Activated CD4-positive, CD25-positive, alpha-beta regulatory T cell (primary cell): ENCODE measurements at places on chromosomes 16 and 17.

DNA sequence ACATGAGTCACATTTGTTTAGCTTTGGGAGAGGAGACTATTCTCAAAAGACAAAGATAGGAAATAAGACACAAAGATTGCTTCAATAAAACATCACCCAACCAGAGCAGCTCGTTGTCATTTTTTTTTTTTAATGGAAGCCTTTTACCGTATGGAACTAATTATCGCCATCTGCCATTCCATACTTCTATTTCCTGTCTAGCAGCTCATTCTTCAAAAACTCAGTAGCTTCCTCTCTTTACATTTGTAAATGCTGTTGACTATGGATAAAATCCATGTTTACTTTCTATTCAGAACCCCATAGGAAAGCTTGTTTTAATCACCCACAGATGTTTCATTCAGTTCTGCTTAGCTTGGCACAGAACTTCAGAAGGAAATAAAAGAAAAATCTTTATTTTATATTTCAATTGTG lies 110.0 kb upstream of the PSMD7 start:
- DNase-seq = no peak

GRCh38 chr17:2862197-2862596 lies 66.0 kb downstream of the RAP1GAP2 start:
- DNase-seq = no peak

GRCh38 chr16:10660950-10661635 lies 33.6 kb downstream of the TEKT5 start:
- no peak for DNase-seq

DNA sequence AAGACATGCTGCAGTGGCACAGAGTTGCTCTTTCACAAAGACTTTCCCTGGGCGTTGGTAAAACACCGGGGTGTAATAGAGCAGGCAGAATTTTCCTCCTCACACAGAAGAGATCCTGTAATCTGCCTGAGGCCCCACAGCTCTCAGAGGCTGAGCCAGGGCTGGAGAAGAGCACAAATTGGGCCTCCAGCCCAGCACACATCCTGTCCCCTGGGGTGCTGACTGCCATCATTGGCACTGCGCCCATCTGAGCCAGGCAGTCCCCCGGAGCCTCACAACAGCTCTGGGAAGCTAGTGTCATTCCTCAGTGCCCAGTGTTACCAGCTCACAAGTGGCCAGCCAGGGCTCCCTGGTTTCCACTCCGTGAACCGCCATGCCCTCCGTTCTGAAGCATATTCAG lies 119.4 kb downstream of the SOCS1 start:
- no peak for DNase-seq

- no peak for DNase-seq
Measured at GRCh38 chr16:24935336-24935735, 79.8 kb downstream of the ARHGAP17 start.

DNA sequence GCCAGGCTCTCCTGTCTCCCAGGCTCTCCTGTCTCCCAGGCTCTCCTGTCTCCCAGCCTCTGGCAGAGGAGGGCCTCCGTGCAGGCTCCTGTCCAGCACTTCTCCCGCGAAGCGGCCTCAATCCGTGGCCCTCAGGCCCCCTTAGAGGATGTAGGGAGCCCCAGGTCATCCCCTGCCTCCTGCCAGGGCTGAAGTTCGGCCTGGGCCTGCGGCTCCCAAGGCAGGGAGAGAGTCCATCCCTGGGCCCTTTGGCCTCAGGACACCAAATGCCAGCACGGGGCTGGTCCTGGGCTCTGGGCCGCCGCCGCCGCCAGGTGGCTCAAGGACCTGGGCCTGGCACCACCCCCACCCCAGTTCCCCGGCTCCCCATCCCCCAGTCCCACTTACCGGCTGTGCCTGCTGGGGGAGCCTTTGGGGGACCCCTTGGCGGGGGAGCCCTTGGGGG lies 370 bp downstream of the EVPL start:
- no peak for DNase-seq

DNA sequence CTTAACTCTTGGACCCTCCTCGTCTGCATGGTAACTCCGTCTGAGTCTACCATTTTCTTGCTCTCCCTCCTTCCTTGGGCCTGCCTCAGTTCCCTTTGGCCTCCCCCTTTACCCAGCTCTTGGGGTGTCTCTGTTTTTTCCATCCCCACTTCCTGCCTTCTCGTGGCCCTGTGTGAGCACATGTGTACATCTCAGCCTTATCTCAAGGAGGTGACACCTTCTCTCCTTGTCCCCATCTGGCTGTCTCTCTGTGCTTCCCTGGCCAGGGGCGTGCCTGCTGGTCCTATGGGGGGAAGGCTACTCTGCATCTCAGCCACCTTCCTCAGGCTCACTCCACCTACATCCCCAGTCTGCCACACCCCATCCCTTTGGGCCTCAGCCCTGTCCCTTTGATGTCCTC lies 6.6 kb downstream of the CTF1 start:
- DNase-seq = no peak

DNA sequence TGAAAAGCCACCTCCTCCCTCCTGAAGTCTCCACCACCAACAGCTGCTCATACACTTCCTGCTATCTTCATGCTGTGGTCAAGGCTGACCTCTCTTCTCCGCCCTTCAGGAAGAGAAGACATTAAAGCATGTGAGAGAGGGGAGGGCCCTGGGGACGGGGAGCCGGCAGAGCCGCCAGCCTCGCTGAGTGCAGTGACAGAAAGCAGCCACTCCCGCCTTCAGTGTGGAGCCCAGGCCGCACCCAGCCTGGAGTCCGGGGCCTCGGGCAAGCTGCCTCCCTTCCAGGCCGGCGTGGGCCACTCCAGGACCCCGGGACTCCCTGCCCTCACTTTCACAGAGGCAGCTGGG lies 94.7 kb upstream of the TNRC6C start:
- DNase-seq = no peak

DNA sequence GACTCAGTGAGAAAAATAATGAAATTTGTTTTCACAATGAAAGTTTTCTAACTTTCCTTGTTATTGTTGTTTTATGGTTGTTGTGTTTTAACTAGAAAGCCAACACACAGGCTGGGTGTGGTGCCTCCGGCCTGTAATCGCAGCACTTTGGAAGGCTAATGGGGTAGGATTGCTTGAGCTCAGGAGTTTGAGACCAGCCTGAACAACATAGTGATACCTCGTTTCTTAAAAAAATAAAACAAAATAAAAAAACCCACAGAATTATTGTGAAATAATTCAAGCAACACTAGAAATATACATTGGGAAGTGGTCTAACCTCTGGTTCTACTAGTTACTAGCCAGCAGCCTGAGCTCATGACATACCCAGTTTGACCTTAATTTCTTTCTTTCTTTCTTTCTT lies 630 bp downstream of the MILR1 start:
- no peak for DNase-seq

- no peak for DNase-seq
Measured at GRCh38 chr17:69159418-69159817, 17.7 kb upstream of the ABCA6 start.

- no peak for DNase-seq
Measured at GRCh38 chr17:75133001-75133400, 1.5 kb upstream of the NT5C start.

DNA sequence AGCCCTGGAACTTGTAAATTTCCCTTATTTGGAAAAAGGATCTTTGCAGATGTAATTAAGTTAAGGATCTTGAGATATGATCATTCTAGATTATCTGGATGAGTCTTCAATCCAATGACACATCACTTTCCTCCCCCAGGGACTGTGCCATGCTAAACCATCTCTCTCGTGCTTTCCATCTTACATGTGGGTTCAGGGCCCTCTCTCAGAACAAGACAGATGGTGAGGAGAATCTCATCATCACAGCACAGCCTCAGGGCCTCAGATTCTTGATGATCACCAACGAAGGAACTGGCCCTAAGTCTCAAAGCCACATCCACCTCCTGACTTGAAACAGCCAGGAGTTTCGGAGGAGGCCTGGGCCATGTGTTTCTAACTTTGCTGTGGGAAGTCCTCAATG lies 78.7 kb downstream of the LITAF start:
- DNase-seq = no peak

- DNase-seq = no peak
Measured at GRCh38 chr17:48051706-48052486, 3.7 kb downstream of the NFE2L1 start.

DNA sequence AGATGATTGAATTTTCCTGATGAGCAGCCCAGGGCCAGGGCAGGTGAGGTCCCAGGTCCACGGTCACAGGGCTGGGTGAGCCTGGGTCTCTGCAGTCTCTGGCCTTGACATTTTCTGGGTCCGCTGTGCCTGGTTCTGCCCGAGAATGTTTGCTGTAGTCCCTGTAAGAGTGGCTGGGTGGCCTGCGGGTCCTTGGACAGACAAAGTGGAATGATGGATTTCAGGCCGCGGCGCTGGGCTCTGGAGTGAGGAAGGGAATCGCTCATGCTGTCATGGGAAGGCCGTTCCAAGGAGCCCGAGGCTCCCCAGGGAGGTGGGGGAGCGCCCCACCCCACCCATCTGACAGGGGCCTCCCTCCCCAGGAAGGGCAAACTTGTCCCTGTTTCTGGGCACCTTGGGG lies 153.5 kb upstream of the CIBAR2 start:
- DNase-seq = no peak

DNA sequence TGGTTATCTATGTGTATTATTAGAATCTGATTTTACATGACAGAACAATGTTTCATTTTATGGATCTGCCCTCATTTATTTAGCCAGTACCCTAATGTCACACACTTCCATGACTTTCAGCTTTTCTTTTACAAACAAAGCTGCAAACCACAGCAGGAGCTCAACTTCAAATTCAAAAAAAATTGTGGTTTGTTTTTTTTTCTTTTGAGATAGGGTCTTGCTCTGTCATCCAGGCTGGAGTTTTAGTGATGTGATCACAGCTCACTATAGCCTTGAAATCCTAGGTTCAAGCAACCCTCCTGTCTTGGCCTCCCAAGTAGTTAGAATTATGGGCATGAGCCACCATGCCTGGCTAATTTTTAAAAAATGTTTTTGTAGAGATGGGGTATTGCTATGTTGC lies 8.2 kb upstream of the MPRIP start:
- no peak for DNase-seq

GRCh38 chr16:75647112-75647491 lies 363 bp downstream of the KARS1 start:
- DNase-seq = no peak

DNA sequence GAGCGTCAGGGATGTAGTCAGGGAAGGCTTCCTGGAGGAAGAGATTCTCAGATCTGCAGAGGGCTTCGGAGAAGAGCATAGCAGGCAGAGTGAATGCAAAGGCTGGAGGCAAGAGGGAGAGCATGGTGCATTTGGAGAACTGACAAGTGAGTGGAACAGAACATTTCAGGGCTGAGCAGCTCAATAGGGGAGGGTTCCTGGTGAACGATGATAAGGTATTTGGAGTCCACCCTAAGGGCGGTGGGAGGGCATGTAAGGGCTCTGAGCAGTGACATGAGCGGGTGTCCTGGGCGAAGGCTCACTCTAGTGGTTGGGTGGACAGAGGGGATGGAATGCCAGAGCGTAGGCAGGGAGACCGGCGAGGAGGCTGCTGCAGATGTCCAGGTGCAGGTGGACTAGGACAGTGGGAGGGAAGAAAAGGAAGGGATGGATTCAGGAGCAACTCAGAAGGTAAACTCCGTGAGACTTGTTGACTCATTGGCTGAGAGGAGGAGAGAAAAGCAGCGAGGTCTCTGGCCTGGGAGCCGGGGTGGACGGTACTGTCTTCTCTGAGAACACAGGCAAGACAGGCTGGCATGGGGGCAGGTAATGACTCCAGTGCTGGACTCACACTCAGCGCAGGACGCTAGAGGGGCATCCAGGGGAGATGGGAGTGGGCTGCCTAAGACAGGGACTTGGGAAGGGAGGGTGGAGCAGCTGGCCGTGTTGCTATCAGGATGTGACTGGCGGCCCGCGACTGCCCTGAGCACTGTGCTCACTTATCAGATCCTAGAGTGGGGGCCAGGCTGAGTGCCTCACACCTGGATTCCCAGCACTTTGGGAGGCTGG lies 1.4 kb upstream of the PITPNA start:
- no peak for DNase-seq

GRCh38 chr16:1980030-1980769 lies 1.1 kb downstream of the NOXO1 start:
- no peak for DNase-seq
